AG10803 (cell line): ENCODE measurements at places on chromosomes 5 and 9.

DNA sequence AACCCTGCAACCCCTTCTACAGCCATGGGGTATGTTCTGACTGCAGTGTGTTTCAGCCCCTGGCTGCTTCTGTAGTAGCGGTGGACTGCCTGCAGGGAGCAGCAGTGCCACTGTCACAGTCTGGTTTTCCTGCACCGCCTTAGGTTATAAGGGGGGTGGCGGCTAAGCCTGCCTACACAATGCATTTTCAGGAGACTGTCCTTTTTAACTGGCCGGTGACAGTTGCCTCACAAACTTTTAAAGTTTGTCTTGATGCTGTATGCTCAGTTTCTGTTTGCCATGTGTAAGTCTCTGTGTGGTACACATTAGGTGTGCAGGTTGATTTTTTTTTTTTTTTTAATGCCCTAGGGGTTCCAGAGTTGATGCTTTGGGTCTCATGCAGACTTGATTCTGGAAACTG is 53.0 kb downstream of the NUP214 start:
- DNase-seq, result peak; percentile 63

DNA sequence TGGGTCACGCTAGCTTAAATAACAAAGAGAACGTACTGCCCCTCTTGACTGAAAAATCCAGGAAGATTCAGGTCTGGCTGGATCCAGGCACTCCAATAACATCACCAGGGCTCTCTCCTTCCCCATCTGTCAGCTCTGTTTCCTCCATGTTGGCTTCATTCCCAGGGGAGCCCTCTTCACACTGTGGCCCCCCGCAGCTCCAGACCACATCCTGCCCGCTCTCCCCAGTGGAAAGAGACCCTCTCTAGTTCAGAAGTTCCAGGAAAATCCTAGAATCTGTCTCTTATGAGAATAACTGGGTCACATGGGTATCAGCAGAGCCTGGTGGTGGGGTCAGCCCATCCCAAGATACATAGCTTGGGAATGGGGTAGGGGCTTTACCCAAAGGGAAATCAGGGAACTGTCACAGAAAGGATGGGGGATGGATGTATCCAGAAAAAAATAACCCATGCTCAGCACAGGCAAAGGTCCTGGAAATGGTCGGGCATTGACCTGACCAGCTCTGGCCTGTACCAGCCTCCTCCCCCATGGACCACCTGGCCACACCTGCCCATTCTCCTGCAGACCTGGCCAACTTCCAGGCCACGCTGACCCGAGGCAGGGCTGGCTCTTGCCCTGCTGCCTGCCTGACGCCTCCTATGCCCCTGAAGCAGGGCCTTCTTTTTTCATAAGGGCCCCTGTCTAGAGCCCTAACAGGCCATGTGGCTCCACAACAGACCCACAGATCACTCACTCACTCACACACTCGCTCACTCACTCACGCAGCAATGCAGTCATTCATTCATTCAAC is 65.9 kb downstream of the COL23A1 start:
- no peak for DNase-seq

GRCh38 chr9:123087359-123087888 is 54.0 kb downstream of the GPR21 start:
- no peak for DNase-seq

DNA sequence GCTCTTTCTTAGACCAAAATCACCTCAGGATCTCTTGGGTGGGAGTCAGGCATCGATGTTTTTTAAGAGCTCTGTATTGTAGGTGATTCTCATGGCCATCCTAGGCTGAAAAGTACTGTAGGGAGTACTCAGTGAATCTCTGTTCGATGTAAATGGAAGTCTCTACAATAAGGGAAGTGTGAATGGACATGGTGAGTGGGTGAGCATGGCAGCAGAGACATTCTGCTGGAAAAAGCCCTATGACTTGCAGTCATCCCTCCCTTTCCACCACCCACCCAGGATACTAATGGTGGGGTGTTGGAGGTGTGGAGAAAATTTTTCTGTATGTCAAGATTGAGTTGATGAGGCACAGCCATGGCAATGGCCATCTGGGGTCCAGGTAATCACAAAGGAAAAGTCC is 30.9 kb downstream of the ZNF366 start:
- no peak for DNase-seq

DNA sequence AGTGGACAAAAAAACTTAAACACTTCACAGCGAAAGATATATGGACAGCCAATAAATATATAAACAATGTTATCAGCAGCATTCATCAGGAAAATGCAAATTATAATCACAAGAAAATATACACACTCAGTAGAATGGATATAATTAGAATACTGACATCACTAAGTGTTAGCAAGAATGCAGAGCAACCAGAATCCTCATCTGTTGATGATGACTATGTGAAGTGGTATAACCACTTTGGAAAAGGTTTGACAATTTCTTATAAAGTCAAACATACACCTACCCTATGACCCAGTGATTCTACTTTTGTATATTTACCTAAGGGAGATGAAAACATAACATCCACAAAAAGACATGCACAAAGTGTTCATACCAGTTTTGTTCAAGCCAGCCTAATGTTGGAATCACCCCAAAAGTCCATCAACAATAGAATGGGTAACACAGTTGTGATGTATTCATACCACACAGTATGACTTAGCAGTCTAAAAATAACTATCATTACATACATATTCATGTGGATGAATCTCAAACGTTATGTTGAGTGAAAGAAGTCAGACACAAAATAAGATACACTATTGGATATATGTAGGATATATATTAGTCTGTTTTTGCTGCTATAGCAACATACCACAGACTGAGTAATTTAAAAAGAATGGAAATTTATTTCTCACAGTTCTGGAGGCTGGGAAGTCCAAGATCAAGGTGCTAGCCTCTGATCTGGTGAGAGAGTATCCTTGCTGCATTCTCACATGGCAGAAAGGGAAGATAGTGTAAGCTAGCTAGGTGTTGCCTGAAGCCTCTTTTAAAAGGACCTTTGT is 148.8 kb upstream of the ADAMTSL1 start:
- DNase-seq, result no peak

DNA sequence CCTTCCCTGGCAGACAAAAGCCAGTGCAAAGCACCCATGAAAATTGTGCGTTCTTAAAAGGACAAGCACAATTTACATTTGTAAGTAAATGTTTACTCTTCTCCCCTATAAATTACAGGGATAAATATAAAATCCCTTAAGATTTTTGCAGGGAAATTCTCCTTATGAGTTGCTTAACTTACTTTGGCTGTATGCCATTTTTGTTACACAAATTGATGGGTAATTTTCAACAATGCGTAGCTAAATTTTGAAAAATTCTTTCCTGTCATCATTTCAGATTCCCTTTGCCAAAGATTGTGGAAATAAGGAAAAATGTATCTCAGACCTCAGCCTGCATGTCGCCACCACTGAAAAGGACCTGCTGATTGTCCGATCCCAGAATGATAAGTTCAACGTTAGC is 64.2 kb upstream of the ITGA2 start:
- DNase-seq, result no peak

DNA sequence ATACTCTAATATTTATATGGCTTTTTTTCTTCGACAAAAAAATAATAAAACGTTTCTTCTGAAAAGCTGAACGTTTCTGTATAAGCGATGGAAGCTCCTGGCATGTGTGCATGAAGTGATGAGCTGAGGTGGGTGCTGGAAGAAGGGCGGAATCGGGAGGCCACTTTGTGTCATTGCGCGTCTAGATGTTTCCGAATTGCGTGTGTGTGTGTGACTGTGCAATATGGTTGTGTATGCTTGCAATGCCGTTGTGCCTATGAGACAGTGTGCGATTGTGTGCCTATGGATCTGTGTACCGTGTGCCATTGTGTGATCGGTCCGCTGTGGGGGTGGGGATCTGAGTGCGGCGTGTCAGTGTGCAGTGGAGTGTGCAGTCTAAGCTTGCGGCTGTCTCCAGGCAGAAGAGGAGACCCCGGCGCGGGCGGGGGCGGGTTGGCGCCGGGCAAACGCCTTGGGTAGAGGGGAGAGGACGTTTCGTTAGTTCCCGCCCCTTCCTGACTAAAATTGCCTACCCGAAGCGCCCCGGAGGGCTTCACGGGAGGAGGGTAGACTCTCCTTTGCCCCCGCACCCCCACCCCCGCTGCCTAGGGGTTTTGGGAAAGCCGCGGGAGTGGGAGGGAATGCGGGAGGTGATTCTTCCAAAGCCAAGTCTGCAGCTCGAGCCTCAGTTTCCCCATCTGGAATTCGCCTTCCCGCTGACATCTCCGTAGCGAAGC is 24.2 kb downstream of the PCDHGC5 start:
- peak; percentile 55 for DNase-seq

DNA sequence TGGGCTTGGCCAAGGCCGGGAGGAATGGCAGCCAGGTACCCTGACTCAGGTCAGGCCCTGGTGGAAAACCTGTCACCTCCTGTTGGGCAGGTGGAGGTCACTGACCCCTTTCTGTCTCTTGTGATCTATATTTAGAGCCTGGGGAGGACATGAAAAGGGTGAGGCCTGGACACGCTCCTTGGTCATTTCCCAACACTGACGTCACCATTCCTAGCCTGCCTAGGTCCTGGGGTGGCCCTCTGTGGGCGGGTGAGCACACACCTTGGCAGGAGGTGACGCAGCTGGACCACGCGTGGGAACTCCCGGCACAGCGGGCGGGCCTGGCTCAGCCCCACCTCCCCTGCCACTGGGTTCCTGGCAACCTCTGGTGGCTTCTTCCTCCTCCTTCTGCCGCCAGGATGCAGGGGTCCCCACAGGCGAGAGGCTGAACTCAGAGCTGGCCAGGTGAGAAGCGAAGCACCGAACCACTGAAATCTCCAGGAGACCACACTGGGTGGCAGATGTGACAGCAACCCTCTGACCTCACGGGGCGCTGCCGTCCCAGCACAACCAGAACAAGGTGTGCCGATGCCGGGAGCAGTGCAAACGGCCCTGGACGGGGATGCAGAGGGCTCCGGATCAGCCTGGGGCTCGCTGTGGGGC is 6.4 kb upstream of the RALGDS start:
- DNase-seq, result no peak

DNA sequence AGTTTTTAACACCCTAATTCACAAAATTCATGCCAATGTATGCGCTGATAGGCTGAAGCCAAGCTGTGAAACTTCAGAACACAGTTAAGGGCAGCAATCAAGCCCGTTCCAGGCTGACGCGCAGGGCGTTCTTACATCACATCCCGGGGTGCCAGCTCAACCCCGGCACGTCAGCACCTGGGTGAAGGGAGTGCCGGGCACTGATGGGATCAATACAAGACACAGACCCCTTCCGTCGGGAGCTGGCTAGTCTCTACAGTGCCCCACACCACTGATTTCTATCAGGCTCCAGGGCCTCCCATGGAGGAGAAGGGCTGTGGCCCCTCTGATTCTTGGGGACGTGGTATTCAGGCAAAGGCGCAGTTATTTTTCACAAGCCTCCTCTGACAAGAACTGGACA is 12.0 kb downstream of the BARHL1 start:
- no peak for DNase-seq

DNA sequence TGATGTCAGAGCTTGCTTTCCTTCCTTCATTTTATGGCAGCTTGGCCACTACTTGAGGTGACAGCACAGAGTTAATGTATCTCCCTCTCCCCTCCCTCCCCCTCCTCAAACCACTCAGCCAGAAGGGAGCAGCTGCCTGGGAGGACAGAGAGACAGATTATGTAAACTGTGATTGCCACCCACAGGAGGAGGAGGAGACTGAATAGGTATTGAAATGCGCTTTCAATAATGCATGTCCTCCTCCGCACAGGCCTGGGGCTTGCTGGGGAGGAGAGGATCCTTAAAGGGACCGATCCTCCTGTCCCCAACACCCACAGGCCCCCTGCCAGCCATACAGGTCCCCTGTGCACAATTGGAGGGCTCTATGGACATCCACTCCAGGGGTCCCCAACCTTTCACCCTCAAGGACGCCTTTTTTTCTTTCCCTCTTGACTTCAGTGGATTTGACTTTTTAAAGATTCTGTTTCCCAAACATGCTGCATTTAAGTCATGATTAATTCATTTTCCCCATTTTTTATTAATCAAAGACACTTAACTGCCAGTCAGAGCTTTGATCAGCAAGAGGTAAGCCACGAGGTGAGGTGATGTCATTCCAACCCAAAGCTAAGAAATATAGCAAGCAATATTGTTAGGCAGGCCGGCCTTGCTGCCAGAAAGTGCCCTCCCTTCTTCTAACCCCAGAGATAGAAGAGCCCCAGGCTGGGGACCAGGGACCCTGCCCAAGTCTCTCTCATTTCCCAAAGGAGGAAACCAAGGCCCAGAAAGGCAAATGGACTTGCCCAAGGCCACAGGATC is 47.5 kb upstream of the CPLX2 start:
- DNase-seq, result no peak

DNA sequence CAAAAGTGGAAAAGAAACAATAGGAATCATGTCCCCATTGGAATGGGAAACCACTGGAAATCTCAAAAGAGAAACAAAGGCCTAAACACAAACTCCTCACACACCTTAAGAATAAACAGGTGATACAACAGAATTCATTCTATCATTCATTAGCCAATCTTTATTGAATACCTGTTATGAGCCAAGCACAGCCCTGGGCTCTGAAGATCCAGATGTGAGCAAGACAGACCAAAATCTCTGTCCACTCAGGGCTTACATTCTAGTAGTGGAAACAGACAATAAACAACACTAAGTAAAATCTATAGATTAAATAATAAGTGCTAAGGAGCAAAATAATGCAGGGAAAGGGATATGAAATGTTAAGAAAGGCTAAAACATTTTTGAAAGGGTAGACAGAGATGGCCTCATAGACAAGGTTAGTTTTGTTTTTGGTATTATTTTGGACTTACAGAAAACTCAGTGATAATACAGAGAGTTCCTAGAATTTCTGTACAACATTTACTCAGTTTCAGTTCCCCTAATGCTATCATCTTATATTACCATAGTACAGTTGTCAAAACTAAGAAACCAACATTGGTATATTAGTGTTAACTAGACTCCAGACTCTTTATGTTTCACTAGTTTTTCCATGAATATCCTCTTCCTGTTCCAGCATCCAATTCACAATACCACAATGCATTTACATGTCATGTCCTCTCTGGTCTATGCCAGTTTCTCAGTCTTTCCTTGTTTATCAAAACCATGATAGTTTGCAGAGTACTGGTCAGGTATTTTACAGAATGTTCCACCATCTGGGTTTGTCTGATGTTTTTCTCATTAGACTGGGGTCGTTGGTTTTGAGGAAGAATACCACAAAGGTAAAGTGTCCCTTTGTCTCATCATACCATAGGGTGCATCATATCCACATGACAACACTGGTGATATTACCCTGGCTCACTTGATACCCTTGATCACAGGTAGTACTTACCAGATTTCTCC is 103.7 kb downstream of the SIL1 start:
- DNase-seq, result no peak

GRCh38 chr5:36334315-36334714 is 32.6 kb upstream of the RANBP3L start:
- peak; percentile 65 for DNase-seq

- DNase-seq, result peak; percentile 76
Observed at GRCh38 chr9:128245421-128246151, 30.2 kb downstream of the GOLGA2 start.
